ENCODE measurements at places on chromosomes 6 and 20.

DNA sequence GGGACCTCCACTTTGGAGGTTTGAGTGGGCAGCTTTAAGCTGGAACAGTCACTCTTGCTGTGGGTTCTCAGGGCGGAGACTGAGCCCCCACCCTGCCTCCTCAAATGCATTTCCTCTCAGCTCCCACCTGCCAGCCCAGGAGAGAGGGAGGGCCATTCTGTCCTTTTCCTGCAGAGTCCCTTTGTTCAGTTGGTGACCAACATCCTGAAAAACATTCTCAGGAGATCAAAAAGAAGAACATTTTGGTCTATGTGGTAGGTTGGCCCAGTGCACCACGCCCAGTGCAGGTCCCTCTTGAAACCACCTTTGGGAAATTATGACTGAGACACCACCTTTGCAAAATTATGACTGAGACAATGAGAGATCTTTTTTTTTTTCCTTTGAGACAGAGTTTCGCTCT, 13.4 kb downstream of the SLC52A3 start:
- H3K4me3 ChIP-seq: no peak overlapping the region
- H3K36me3 ChIP-seq: no peaks in the 10 kb centered on the region
- H3K27ac ChIP-seq: no peak overlapping the region
- no peak for DNase-seq
- no peaks in the 10 kb centered on the region for H3K4me1 ChIP-seq

DNA sequence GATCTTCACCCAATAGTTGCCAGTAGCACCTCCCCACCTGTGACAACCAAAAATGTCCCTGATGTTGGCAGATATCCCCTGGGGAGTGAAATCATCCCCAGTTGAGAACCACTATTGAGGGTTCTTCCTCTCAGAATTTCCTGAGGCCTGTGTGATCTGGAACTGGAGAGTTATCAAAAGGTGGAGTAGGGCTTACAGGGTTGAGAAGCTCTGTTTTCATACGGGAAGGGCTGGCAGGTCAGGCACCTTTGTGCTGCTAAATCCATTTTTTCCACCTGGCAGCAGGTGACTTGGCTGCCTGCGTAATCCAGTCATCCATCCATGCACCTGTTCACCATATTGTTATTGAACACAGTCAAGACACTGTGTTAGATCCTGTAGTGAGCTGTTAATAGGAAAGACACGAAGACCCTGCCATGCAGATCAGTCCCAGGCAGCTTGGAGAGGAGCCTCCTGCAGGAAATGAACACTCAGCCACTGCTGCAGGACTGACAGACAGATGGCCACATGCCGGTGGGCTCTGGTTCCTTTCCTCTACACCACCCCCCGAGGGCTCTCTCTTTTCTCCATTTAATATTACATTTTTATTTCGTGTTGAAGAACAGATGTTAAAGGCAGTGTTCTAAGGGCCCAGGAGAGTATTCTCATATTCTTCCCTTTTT, 5.4 kb downstream of the DUSP22 start:
- no peak for DNase-seq
- H3K4me3 ChIP-seq: no peak overlapping the region
- no peaks in the 10 kb centered on the region for H3K27me3 ChIP-seq
- H3K4me1 ChIP-seq: peaks cover 3% of the 10 kb centered on the region
- no peak overlapping the region for H3K27ac ChIP-seq

DNA sequence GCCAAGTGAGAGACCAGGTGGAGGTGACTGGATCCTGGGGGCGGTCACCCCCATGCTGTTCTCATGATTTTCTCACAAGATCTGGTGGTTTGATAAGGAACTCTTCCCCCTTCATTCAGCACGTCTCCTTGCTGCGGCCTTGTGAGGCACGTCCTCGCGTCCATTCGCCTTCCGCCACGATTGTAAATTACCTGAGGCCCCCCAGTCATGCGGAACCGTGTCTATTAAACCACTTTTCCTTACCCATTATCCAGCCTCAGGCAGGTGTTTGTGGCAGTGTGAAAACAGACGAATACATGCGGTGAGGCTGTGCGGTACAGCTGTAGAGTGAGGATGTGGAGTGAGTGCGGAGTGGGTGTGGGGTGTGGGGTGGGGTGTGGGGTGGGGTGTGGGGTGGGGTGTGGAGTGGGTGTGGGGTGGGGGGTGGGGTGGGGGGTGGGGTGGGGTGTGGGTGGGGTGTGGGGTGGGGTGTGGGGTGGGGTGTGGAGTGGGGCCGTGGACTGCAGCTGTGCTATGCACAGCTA, 12.1 kb upstream of the NTSR1 start:
- H3K36me3 ChIP-seq: no peaks in the 10 kb centered on the region
- no peak overlapping the region for H3K27ac ChIP-seq
- no peaks in the 10 kb centered on the region for H3K4me1 ChIP-seq
- no peak for DNase-seq
- H3K27me3 ChIP-seq: peaks cover 14% of the 10 kb centered on the region

DNA sequence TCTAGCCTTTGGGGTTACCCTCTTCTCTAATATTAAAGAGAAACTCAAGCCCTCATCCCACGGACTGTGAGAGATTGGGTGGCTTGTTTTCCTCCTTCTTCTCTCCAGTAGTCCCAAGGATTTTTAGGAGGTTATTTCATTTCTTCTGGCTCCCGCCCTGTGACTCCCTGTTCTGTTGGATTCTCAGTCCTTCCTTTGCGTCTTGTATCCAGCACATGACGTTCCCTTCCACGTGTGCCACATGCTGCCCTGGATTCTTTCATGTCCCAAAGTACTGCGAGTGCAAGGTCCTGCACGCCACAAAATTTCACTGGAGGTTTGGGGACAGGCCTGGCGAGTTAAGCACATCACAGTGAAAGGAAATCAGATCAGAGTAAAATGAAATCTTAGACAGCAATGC, 213.4 kb downstream of the PACRG start:
- no peaks in the 10 kb centered on the region for H3K36me3 ChIP-seq
- H3K4me1 ChIP-seq: peaks cover 10% of the 10 kb centered on the region
- no peak for DNase-seq
- H3K27me3 ChIP-seq: no peaks in the 10 kb centered on the region

- peak overlapping the region; percentile 64 for H3K27ac ChIP-seq
- H3K4me1 ChIP-seq: peaks cover 21% of the 10 kb centered on the region
- no peaks in the 10 kb centered on the region for H3K36me3 ChIP-seq
- no peaks in the 10 kb centered on the region for H3K27me3 ChIP-seq
These were observed 51.5 kb upstream of the TRIM26 start for GRCh38 chr6:30264743-30265142.

GRCh38 chr6:122248001-122248669, 151.3 kb upstream of the HSF2 start:
- no peak overlapping the region for H3K4me3 ChIP-seq
- H3K36me3 ChIP-seq: no peaks in the 10 kb centered on the region
- H3K27ac ChIP-seq: no peak overlapping the region
- no peaks in the 10 kb centered on the region for H3K4me1 ChIP-seq
- no peaks in the 10 kb centered on the region for H3K27me3 ChIP-seq

DNA sequence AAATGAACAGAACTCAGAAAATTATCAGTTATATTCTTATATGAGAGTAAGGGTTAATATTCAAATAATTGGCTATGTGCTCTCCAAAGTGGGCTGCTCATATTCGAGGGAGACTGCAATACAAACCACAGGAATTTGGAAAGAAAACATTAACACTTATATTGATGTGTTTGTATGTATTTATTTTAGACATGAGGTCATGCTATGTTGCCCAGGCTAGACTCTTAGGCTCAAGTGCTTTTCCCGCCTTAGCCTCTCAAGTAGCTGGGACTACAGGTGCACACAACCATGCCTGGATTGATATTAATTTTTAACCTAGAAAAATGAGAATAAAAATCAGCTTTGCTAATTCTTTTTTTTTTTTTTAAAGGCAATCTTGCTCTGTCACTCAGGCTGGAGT, 35.0 kb downstream of the BTBD9 start:
- H3K27ac ChIP-seq: no peak overlapping the region
- H3K27me3 ChIP-seq: no peaks in the 10 kb centered on the region
- no peak overlapping the region for H3K4me3 ChIP-seq
- H3K4me1 ChIP-seq: no peaks in the 10 kb centered on the region

GRCh38 chr6:27428966-27429365, 40.4 kb downstream of the ZNF391 start:
- H3K4me3 ChIP-seq: no peak overlapping the region
- no peak for DNase-seq
- no peaks in the 10 kb centered on the region for H3K27me3 ChIP-seq
- no peaks in the 10 kb centered on the region for H3K36me3 ChIP-seq
- H3K27ac ChIP-seq: no peak overlapping the region

DNA sequence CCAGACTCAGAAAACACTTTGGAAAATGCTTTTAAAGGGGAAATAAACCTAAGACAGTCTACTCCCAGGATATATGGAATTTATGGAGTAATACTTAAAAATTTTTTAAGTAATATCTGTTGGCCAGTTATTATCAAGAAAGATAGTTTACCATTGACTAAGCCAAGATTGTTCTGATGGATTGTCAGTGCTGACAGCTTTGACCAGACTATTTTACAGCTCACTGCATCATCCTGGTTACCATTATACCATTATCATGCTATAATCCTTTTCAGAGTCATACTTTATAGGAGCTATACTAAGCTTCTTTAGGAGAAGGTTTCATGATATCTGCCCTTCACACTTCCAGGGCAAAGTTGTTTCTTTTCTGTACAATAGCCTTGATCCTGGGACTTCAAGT, 16.5 kb downstream of the GTF2H5 start:
- peak; percentile 37 for DNase-seq
- no peak overlapping the region for H3K4me3 ChIP-seq
- H3K27ac ChIP-seq: no peak overlapping the region
- H3K27me3 ChIP-seq: no peaks in the 10 kb centered on the region
- peaks cover 3% of the 10 kb centered on the region for H3K36me3 ChIP-seq

GRCh38 chr6:49541210-49541724, 9.2 kb upstream of the C6orf141 start:
- H3K4me3 ChIP-seq: no peak overlapping the region
- no peaks in the 10 kb centered on the region for H3K36me3 ChIP-seq
- H3K27me3 ChIP-seq: no peaks in the 10 kb centered on the region

- no peaks in the 10 kb centered on the region for H3K4me1 ChIP-seq
- no peak overlapping the region for H3K4me3 ChIP-seq
- H3K27ac ChIP-seq: no peak overlapping the region
These were observed 737.1 kb downstream of the DHX35 start for GRCh38 chr20:39699166-39699725.

GRCh38 chr6:106799031-106799894, 169.9 kb downstream of the QRSL1 start:
- H3K4me1 ChIP-seq: no peaks in the 10 kb centered on the region
- H3K36me3 ChIP-seq: no peaks in the 10 kb centered on the region
- peaks cover 8% of the 10 kb centered on the region for H3K27me3 ChIP-seq
- no peak overlapping the region for H3K27ac ChIP-seq

DNA sequence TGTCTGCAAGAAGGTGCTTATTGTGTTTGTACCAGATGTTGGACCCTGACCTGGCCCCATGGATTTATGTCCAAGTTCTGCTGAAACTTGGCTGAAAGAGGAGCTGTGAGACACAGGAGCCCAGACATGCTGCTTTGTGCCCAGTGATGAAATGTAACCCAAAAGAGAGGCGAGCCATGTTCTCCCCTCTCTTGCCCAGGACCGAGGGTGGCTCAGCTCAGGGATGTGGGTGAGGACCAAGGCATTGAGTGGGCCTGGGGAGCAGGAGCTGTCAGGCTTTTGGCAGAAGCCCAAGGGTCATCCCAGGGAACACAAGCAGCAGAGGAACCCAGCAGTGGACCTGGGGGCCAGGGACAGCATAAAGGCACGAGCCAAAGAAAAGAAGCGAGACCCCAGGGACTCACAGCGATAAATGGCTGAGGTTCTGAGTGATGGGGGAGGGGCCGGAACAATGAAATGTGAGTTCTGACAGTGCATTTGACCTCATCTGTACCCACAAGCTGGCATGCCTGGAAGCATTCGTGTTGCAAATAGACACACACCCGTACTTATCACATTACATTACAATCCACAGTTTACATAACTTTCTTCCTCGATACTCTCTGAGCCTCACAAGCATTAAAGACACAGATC, 363.4 kb upstream of the JARID2 start:
- H3K36me3 ChIP-seq: no peaks in the 10 kb centered on the region
- H3K4me3 ChIP-seq: no peak overlapping the region
- no peak overlapping the region for H3K27ac ChIP-seq
- H3K27me3 ChIP-seq: no peaks in the 10 kb centered on the region
- no peak for DNase-seq

DNA sequence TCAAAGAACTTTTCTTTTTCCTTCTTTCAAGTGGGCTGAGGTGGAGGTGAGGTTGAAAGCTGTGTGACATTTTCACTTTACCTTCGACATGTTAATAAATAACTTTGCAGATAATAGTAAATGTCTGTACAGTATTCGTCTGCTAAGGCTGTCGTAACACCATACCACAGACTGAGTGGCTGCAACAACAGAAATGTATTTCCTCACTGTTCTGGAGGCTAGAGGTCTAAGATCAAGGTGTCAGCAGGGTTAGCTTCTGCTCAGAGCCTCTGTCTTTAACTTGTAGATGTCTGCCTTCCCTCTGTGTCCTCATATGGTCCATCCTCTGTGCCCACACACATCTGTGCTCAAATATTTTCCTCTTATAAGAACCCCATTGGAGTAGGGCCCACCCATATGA, 14.9 kb downstream of the PHACTR2 start:
- H3K27ac ChIP-seq: no peak overlapping the region
- H3K4me3 ChIP-seq: no peak overlapping the region
- H3K27me3 ChIP-seq: no peaks in the 10 kb centered on the region
- H3K4me1 ChIP-seq: peaks cover 7% of the 10 kb centered on the region
- H3K36me3 ChIP-seq: no peaks in the 10 kb centered on the region

GRCh38 chr20:21048841-21049273, 57.3 kb downstream of the LINC00237 start:
- H3K36me3 ChIP-seq: no peaks in the 10 kb centered on the region
- H3K27ac ChIP-seq: no peak overlapping the region
- no peak overlapping the region for H3K4me3 ChIP-seq
- H3K27me3 ChIP-seq: no peaks in the 10 kb centered on the region

GRCh38 chr6:162363757-162364156, 363.8 kb downstream of the PRKN start:
- H3K27me3 ChIP-seq: no peaks in the 10 kb centered on the region
- H3K4me1 ChIP-seq: no peaks in the 10 kb centered on the region
- no peak for DNase-seq
- H3K4me3 ChIP-seq: no peak overlapping the region
- H3K36me3 ChIP-seq: no peaks in the 10 kb centered on the region

DNA sequence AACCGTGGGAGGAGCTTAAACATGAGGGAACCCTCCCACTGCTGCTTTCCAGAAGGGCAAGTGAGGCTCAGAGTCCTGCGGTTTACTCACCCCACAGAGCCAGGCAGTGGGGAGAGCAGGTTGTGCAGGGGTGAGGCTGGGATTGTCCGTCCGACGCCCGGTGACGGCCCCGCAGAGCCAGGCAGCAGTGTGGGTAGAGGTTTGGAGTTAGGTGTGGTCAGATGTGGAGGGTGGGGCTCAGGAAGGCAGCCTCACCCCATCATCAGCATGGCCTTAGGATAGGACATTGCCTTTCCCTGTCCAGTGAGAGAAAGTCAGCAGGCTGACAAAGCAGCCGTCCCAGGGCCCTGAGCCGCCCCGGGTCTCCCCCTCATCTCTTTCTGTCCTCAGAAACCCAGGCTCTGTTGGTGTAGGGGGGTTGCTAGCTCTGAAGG, 234.6 kb downstream of the DLL1 start:
- H3K36me3 ChIP-seq: no peaks in the 10 kb centered on the region
- no peaks in the 10 kb centered on the region for H3K4me1 ChIP-seq
- no peaks in the 10 kb centered on the region for H3K27me3 ChIP-seq
- no peak overlapping the region for H3K27ac ChIP-seq

GRCh38 chr20:33676121-33676520, 1.9 kb upstream of the NECAB3 start:
- H3K27ac ChIP-seq: no peak overlapping the region
- no peak overlapping the region for H3K4me3 ChIP-seq
- H3K4me1 ChIP-seq: peaks cover 29% of the 10 kb centered on the region
- no peaks in the 10 kb centered on the region for H3K27me3 ChIP-seq
- no peaks in the 10 kb centered on the region for H3K36me3 ChIP-seq

- H3K4me1 ChIP-seq: no peaks in the 10 kb centered on the region
- H3K27me3 ChIP-seq: no peaks in the 10 kb centered on the region
- no peak overlapping the region for H3K27ac ChIP-seq
- no peak for DNase-seq
These were observed 221.3 kb downstream of the MOXD1 start for GRCh38 chr6:132179955-132180354.
